Ascending aorta (tissue), 2 donors: ENCODE measurements at places on chromosomes 5 and 9. TPM values are rescaled to one million over a fixed set of nuclear protein-coding genes. Genes with fewer than 3 reads are reported as not detected.

CCDC180 gene
- 4.8 TPM for total RNA-seq

PPP3R2 gene
- total RNA-seq, result not detected

TRPM3 gene
- total RNA-seq, result 3.3 TPM

LHX3 gene
- not detected for total RNA-seq
